ENCODE measurements at places on chromosomes 13 and 19.

DNA sequence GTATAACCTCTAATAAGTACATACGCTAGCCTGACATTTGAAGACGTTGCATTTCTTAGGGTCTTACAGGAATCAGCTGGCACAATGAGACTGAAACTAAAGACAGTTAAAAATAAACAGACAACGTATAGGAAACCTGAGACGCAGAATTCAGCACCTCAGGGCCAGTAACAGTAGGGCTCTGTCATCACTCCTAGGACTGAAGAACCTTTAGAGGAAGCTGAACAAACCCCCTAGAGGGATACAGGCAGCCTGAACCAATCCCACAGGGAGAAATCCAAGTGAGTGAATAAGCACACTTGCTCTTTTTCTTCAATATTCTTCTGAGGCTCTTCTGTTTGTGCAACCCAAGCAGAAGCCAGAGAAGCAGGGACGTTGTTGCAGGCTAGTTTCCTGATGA, 53.9 kb upstream of the KLHL1 start:
- DNase-seq, result no peak

DNA sequence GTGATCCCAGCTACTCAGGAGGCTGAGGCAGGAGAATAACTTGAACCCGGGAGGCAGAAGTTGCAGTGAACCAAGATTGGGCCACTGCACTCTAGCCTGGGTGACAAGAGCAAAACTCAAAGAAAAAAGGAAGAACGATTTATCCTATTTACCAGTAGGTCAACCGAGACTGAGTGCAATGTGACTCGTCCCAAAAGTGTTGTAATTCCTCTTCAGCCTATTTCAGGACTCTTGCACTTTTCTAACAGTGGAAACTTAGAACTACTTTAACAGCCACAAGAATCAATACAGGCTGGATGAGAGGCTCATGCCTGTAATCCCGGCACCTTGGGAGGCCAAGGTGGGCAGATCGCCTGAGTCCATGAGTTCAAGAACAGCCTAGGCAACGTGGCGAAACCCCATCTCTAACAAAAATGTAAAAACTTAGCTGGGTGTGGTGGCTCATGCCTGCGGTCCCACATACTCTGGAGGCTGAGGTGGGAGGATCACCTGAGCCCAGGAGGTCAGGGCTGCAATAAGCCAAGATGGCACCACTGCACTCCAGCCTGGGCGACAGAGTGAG, 4.3 kb upstream of the NR1H2 start:
- no peak for DNase-seq

- no peak for DNase-seq
Measured at GRCh38 chr13:62997696-62998095, 1582.0 kb upstream of the PCDH20 start.

DNA sequence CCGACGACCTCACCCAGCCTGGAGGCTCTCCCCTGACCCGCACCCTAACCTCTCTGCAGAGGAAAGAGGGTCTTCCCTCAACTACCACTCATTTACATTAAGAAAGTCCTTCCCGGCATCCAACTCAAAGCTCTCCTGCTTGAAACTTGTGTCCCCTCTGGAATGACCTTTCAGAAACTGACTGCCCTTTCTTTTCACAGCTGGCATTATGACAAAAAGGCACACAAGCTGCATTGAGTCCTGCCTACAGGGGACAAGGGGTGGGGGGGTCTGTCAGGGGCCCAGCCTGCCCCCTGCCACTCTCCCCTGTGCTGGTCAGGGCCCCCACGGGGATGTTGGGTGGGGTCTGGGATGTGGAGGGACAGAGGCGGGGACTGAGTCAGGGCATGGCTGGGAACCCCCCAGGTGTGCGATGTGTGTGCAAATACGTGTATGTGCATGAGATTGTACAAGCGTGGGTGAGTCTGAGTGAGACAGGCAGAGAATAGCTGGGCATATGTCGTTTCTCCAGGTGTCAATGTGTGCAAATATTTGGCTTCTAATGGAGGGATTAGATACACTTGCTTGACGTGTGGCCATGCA, 2.0 kb downstream of the COL5A3 start:
- DNase-seq, result no peak

- no peak for DNase-seq
Measured at GRCh38 chr19:7846155-7846646, 16.2 kb downstream of the EVI5L start.

- DNase-seq, result peak; percentile 98
Measured at GRCh38 chr19:3505598-3506383, at the start of gene FZR1. Gene FZR1 (plus strand): TSS chr19:3506311. CDS start chr19:3522990, 16,679 bp downstream.

DNA sequence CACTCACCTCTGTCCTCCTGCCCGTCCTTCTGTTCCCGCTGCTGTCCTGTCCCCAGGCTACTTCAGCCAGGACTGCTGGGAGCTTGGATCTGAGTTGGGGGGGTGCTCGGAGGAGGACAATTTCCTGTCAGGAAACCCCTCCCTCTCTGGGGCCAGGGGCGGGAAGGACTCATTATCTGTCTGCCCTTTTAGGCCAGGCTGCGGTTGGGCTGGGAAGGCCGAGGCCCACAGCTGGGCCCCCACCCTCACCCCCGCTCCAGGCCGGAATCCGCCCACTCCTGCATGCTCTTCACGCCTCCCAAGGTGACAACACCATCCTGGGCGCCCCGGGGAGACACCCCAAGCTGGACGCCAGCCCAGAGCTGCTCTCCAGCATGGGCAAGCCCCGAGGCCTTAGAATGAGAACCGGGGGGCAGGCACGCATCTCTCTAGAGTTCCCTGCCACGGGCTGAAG, at the start of gene EXOC3L2:
Gene EXOC3L2, minus strand, starts transcription at position 74 of the 454 bp plus-strand sequence. CDS start 6,362 bp downstream, outside the sequence.
- no peak for DNase-seq

GRCh38 chr13:95593462-95593861, 40.9 kb downstream of the CLDN10 start:
- no peak for DNase-seq

GRCh38 chr19:45321848-45322247, 827 bp downstream of the CKM start:
- DNase-seq, result no peak

DNA sequence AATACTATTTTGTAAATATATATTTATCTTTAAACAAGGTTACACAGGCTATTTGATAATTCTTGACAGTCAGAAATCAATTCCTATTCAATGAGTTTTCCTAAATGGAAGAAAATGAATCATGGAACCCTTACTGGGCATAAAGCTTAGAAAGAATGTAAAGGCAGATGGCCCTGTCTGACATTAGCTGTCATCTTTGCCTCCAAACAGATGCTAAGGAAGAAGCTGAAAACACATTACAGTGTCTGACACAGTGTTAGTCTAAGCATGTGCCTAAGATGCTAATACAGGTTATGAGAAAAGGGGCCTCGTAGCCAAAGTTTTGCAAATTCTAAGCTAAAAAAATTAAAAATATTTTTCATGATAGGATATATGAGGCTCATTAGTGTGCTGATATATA, 112.8 kb downstream of the ITGBL1 start:
- DNase-seq, result no peak

GRCh38 chr13:62320129-62321108, 904.8 kb upstream of the PCDH20 start:
- no peak for DNase-seq

- no peak for DNase-seq
Measured at GRCh38 chr13:109630271-109630670, 156.1 kb downstream of the IRS2 start.

DNA sequence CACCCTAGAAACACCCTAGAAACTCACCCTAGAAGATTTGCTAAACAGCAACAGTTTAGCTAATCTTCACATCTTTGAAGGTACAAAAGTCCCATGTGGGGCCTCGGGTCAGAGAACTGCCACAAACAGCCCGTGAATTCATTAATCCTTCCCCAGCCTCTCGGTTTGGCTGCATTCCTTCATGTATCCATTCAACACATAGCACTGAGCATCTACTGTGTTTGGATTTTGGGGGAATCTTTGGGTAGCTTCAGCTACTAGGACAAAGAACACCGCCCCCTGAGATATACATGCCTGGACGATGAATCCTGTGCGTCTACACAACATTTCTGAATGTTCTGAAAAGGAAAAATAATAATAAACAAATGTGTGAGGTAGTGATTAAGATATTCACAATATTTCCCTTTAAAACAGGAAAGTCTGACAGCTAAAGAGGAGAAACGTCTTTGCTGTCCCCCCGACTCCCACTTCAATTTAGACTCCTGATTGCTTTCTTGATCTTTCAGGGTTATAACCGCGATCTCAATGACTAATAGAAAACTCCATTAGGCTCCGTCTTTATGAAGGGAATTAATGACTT, 63.5 kb downstream of the ALOX5AP start:
- DNase-seq, result no peak

- no peak for DNase-seq
Measured at GRCh38 chr13:49953560-49953959, 17.4 kb upstream of the SPRYD7 start.

DNA sequence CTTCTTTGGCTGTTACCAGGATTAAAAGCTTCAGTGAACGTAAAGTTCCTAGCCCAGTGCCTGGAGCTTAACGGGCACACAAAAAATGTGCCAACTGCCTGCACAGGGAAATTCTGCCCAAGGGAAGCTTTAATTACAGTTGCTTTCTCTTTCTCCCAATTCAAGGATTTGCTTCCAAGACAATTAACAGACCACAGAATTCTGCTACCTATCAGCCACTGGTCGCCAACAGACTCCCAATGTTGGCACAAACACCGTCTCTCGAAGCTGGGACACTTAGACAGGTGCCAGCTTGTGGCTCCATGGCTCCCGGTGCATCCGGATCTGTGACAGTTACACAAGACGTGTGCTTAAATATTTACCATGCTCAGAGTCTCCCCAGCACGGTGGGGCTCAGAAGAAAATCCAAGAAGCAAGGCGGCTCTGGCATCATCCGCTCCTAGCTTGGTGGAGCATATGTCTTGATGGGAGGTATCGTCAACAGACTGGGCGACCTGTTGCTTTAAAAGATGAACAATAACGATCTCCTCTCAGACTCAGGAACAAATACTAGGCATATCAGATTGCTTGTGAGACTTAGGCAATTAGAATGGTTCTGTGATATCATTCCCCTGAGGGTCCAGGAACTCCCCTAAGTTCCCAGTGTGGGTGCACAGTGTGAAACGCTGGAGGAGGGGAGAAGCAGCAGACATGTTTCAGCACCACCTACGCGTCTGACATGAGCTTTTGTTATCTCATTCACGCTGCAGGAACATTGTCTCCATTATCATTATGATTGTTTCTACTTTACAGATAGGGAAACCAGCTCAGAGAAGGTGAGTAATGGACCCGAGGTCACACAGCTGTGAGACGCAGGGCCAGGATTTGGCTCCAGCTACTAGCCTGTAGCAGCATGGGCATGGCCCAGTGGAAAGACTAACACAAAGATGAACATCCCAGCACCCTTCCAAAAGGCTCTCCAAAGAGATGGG, 61.6 kb downstream of the ALOX5AP start:
- no peak for DNase-seq

DNA sequence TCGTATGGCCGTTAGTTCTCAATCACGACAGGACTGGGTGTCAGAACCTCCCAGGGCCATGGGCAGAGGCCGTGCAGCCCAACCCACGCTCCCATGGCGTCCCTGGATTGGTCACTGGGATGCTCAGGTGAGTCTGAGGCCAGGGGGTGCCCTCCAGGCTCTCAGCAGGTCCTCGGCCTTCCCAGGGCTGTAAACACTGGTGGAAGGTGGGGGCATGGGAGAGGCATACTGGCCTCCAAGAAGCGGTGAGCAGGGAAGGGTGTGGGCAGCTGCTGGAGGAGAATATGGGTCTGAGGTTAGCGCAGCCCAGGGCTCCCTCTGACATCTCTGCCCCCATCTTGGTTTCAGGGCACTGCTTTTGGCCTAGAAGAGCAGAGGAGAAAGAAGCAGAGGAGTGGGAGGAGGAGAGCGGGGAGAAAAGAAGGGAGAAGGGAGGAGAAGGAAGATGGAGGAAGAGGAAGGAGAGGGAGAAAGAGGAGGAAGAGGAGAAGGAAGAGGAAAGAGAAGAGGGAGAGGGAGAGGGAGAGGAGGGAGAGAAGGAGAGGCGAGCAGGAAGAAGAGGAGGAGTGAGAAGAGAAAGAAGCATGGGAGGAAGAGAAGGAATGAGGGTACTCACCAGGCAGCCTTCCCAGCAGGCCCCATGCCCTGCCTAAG, 62.3 kb downstream of the CEBPG start:
- DNase-seq, result no peak

GRCh38 chr19:35715981-35716800, 1.6 kb upstream of the KMT2B start:
- DNase-seq, result no peak

- no peak for DNase-seq
Measured at GRCh38 chr13:24254146-24254841, 55.1 kb upstream of the C1QTNF9 start.

- DNase-seq, result no peak
Measured at GRCh38 chr13:44117816-44118215, 238.1 kb downstream of the LACC1 start.

DNA sequence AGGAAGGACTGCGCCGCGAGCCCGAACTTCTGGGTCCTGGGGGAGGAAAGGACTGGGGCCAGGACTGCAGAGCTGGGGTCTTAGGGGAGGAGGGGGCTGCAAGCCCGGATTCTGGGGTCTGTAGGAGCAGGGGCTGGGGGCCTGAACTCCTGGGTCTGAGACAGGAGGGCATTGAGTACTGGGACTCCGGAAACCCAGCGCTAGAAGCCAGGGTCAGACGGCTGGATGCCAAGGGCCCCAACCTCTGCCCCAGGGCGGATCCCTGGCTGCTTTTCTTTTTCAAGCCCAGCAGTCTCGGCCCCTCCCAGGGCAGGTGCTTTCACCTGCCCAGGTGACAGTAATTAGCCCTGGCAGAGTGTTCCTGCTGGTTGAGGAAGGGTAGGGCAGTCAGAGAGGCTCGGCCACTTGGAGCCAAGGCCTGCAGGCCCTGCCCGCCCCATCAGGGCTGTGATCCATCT, 2.3 kb downstream of the MYH14 start:
- DNase-seq, result no peak

- no peak for DNase-seq
Measured at GRCh38 chr13:20848944-20849343, 53.6 kb downstream of the XPO4 start.

DNA sequence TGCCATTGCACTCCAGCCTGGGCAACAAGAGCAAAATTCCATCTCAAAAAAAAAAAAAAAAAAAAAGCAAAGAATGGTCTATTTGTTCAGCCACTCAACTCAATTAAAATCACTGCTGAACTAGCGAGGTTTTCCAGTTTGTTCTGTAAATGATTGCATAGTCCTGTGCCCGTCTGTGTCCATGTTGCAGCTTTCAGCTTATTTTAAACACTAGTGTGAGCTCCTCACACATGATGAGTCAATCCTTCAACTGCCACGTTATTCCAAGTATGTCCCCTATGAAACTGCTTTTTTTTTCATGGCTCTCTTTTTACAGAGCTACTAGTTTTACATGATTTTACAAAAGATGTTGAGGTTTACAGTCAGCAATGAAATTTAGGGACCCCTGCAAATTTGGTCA, 12.2 kb downstream of the SUGP2 start:
- DNase-seq, result no peak
